ENCODE measurements at places on chromosomes 2 and 18. TPM values are rescaled to one million over a fixed set of nuclear protein-coding genes. Genes with fewer than 3 reads are reported as not detected.

Gene IMP4
- total RNA-seq, result 63.4 TPM

- no peak for DNase-seq
These were observed 102.2 kb upstream of the TAF1B start for GRCh38 chr2:9741110-9741509.

- peak; percentile 77 for DNase-seq
These were observed 36.0 kb downstream of the PCBP1 start for GRCh38 chr2:70123051-70123828.

Gene ZSWIM2
- total RNA-seq, result not detected

- DNase-seq, result no peak
These were observed 2.4 kb downstream of the NUP35 start for GRCh38 chr2:183126635-183127034.

Gene TANC1
- total RNA-seq, result 25.7 TPM

GRCh38 chr2:180571559-180571958 lies 408.8 kb upstream of the UBE2E3 start:
- no peak for DNase-seq

- no peak for DNase-seq
These were observed 29.6 kb upstream of the RNF152 start for GRCh38 chr18:61922435-61922834.

Gene CKAP2L
- total RNA-seq, result 0.55 TPM

Measured in spleen (tissue), 13 donors.